ENCODE measurements at places on chromosomes 6 and 20. TPM values are rescaled to one million over a fixed set of nuclear protein-coding genes. Genes with fewer than 3 reads are reported as not detected.

Gene GGTLC1
- not detected for polyA plus RNA-seq

Gene SLA2
- polyA plus RNA-seq: 0.57 TPM

Gene LY6G6F
- not detected for polyA plus RNA-seq

Gene ID1
- polyA plus RNA-seq: 158 TPM

Gene SOX4
- 6.1 TPM for polyA plus RNA-seq

Gene DCDC2
- polyA plus RNA-seq: under 0.01 TPM

Gene SAMD3
- 0.18 TPM for polyA plus RNA-seq

Gene GRIK2
- 0.06 TPM for polyA plus RNA-seq

Gene TXLNB
- 0.16 TPM for polyA plus RNA-seq

Gene RIPOR3
- polyA plus RNA-seq: 2.6 TPM

Gene NT5E
- 1.3 TPM for polyA plus RNA-seq

Gene MMP24
- polyA plus RNA-seq: 0.12 TPM

Gene CCM2L
- polyA plus RNA-seq: 1.8 TPM

Gene RAET1G
- polyA plus RNA-seq: 21.2 TPM

Gene ARFRP1
- polyA plus RNA-seq: 35.4 TPM

Gene MOXD1
- 9.0 TPM for polyA plus RNA-seq

Gene POU3F2
- not detected for polyA plus RNA-seq

Gene SYTL3
- polyA plus RNA-seq: 2.6 TPM

Gene MAP7
- polyA plus RNA-seq: 13.4 TPM

Gene TGM6
- 0.05 TPM for polyA plus RNA-seq

Gene DEFB121
- polyA plus RNA-seq: not detected

Gene NKX2-4
- polyA plus RNA-seq: not detected

Gene CHRNA4
- polyA plus RNA-seq: not detected

Gene AKAP7
- 2.3 TPM for polyA plus RNA-seq

Gene TUBB1
- not detected for polyA plus RNA-seq

Gene HDAC2
- 34.0 TPM for polyA plus RNA-seq

Gene CSNK2A1
- 22.2 TPM for polyA plus RNA-seq

Gene SLC26A8
- polyA plus RNA-seq: not detected
